ENCODE measurements at places on chromosomes 1 and 21.

DNA sequence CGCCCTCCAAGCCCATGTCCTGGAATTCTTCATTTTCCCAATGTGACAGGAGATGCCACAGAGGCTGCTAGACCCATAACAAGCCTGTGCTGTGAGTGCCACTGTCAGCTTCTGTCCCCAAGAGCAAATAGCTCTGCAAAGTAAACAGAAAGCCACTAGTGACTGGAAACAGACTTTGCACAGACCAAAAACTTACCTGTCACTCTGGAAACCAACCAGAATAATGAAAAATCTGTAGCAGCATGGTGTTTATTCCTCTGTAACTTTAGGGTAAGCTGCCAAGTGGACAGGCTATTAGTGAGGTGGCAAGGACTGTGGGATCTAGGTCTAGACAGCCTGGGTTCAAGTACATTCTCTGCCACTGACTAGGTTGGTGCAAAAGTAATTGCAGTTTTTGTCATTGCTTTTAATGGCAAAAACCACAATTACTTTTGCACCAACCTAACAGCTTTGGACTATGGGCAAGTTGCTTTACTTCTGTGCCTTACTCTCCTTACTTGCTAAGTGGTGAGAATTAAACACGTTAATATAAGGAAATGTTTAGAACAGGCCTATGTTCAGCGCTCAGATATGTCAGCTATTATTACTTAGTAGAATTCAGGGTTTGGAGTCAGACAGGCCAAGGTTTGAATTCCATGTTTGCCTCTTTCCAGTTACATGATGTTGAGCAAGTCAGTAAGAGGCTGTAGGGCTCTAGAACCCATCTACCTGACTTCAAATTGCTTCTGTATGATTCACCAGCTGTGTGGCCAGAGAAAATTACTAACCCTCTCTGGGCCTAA lies at the start of gene C8B:
Gene C8B, minus strand, starts transcription at position 100 of the 782 bp plus-strand sequence. Its CDS starts 67 bp downstream, at position 33.
- DNase-seq, result no peak

DNA sequence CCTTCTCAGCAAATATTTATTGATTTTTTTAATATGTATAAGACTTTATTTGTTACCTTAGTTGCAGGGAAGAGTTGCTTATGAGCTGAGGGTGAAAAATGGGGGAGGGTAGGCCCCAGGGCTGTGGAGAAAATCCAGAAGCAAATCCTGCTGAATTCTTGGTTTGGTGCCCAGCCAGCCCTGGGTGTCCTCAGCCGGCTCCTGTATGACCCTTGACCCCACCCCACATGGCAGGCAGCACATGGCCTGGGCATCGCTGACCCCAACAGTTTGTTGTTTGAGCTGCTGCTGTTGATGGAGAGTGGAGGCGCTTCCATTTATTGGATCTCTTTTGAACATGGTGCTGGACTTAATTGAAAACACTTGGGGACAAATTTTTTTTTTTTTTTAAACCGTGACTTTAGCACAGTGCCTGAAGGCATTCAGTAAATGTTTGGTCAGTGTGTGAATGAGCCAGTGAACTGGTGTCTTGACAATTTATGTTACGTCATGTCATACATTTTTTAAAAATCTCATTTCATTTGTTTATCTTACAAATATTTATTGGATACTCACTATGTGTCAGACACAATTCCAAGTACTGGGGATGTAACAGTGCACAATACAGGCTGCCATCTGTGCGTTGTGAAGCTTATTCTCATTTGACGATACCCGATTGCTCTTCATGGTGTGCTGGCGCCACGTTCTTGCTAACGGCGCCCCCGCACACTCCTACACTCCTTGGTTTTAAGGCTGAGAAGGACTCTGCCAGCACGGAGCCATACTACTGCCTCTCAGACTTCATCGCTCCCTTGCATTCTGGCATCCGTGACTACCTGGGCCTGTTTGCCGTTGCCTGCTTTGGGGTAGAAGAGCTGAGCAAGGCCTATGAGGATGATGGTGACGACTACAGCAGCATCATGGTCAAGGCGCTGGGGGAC lies 98.8 kb downstream of the MTR start:
- no peak for DNase-seq

GRCh38 chr1:84103197-84103992 lies 40.7 kb upstream of the PRKACB start:
- no peak for DNase-seq

DNA sequence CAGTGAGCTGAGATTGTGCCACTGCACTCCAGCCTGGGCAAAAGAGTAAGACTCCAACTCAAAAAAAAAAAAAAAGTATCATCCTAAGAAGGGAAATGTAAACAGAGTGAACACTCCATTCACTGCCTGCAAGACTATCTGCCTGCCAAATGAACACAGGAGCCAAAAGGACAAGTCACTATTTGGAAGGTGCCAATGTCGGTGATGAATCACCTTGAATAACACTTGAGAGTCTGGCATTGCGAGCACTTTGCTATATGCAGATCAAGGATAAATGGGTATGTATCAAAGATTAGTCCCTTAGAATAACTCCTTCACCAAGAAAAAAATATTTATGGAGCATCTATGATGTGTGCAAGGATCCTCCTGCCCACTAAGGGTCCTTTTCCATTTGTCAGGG lies 6.6 kb downstream of the UBR4 start:
- no peak for DNase-seq

DNA sequence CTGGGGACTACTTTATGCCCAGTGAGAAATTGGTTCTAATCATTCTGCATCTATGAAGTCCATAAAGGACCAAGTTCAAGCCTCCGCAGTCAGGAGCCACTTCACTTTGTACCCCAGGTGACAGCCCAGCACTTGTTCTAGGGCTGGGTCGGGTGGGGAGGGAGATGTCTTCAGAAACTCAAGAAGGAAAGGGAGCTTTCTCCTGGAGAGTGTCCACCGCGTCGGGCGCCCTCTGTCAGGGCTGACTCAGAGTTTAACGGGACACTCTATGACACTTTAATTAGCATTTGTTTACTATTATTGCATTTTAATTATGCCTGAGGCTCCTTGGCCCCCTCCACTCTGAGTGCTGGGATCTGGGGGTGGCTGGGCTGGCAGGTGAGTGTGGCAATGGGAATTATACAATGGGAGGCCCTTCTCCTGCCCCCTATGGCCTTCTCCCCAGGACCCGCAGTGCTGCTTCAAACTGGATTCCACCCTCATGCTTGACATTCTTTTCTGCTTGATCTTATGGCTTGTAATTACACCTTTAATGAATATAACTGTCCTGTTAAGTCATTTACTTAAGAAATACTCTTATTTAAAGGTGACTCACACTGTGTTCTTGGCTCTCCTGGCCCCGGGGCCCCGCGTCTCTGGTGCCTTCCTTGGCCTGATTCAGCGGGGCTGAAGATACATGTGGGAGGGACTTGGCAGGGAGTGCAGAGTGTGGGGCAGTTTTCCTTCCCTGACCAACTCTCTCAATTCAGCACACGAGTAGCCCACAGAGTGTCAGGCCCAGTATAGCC lies 136.6 kb downstream of the PLXNA2 start:
- no peak for DNase-seq

DNA sequence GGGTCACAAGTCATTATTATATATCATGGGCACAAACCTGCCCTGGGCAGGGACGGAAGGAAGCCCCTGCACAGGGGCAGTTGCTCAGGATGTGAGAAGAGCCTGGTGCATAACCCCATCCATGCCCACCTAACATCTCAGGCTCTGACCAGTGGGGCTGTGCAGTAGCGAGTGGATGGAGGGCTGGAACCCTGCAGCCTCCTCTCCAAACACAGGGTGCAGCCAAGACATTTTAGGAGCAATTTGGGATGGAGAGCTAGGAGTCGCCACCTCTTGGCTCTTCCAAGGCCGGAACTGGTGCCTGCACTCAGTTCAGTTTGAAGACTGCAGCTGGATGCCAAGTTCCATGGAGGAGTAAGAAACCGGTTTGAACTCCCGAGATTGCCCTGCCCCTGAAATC lies 2.8 kb downstream of the MX1 start:
- DNase-seq, result no peak

DNA sequence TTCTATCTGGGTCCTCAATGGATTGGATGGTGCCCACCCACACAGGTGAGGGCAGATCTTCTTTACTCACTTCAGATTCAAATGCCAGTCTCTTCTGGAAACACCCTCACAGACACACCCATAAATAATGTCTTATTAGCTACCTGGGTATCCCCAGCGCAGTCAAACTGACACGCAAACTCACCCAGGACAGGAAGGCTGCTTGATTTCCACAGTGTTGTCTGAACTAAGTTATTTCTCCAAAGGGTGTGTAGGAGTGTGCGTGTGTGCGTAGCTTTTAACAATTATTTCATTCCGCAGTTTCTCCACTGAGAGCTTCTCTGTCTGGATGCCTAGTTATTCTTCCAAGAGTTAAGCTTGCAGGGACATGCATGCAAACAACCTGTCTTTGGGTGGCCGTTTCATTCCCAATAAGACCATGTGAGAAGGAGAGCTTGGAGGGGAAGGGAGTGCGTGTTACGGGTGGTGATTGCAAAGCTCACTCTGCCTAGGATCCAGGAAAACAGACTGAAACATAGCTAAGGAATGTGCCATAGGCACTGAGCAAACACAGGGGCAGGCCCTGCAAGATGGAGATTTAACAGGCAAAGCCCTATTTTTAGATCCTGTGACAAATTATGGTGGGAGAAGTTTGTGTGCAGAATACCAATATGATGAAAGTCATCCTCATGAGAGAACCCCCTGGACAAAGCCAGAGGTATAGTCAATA lies 269.7 kb downstream of the DYRK1A start:
- DNase-seq, result no peak

Measured in stimulated activated CD8-positive, alpha-beta memory T cell treated with anti-CD3 and anti-CD28 coated beads, Interleukin-7, amount 100 ng/mL, for 1 hour (primary cell).